ENCODE measurements at places on chromosomes 2 and 18.

DNA sequence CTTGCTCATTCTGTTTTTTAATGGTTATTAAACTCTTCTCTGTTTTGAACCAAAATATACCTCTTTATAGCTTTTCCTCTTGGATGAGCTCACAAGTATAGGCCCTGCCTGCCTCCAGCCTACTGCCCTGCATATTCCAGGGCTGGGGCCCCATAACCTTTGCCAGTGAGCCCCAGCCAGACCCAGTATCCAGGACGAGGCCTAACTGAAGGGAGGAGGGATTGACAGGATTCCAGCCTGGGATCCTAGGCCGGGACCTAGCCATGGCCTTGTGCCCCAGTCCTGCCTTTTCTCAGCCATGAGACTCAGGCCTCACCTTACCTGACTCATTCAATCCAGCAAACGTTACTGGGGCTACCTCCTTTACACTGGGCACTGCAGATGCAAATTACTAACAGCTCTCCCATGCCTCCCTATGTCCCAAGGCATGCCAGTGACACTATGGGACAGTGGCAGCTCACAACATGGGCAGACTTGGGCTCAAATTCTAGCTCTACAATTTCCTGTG is 159.2 kb downstream of the DDX1 start:
- no peak for DNase-seq

GRCh38 chr2:103959174-103960128 is 894.5 kb upstream of the POU3F3 start:
- DNase-seq = no peak

DNA sequence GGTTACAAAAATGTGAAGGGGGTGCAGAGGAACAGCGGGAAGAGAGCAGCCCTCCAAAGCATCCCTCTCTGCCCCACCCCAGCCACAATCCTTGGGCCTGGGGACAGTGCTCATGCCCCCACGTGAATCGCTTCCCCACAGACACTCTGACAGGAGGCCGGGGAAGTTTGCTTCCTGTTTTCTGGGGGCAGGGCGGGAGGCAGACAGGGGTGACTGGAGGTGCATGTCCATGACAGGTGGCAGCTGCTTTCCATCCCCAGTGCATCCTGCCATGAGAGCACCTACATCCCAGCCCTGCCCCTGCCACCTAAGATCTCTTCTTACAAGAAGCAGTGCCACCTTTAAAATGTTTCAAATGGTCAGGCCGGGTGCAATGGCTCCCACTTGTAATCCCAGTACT is 47.2 kb upstream of the UBE2F start:
- no peak for DNase-seq

DNA sequence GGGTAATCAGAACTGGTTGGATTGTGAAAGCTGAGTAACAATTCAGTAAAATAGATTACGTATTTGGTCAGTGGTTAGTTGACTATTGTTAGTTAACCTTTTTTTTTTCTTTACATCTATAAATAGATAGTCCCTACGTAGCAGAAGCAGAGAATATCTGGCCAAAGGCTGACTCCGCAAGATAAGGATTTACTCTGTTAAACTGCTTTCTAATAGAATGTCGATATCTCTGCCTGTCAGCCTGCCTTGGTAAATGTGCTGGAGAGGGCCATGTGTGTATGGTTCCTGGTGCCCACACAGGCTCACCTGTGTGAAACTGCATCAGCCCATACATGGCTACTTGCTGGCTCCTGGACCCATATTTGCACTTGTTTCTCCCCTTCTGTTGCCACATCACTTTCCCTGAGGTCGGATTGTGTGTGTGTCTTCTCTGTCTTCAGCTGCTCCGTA is 94.4 kb downstream of the CRIM1 start:
- DNase-seq = no peak

- DNase-seq = no peak
Observed at GRCh38 chr2:70710038-70710690, 57.8 kb downstream of the ADD2 start.

- no peak for DNase-seq
Observed at GRCh38 chr2:193469251-193469650, 1274.5 kb upstream of the TMEFF2 start.

- no peak for DNase-seq
Observed at GRCh38 chr2:241844831-241845578, 13.7 kb downstream of the PDCD1 start.

DNA sequence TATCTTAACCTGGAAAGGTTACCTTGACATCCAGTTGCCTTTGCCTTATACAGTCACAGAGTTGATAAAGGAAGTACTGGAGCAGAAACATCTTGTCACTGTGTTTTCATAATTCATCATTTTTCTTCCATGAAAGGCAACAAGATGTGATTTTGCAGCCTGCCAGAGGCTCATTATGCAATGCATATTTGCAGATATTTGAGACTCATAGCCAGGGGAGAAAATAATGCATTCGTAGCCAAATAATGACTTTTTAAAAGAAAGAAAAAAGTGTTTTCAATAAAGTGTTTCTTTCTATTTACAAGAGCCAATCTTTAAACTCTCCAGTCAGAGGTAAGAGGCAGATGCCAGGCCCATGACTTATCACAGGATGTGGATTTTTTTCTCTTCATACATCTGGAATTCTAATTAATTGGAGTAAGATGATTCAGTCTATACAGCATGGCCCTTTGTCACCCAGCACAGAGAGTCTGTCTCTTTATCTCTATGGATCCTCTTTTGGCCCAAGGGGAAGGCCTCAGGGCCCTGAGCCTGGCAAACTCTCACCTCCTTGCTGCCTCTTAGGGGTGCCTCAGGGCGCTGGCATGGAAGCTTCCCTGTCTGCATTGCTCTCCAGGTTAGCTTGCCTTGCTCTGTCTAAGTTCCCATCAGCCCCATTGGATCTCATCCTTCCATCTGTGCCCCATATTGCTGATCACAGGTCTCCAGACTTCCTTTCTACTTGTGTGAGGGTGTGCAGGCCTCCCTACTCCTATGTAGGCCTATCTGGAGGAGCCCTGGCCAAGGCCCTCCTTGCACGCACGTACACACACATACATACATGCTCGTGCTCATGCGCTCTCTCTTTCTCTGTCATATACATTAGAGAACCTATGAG is 247.7 kb downstream of the TPGS2 start:
- DNase-seq = no peak

GRCh38 chr2:127047054-127047453 is 59.9 kb downstream of the BIN1 start:
- no peak for DNase-seq

DNA sequence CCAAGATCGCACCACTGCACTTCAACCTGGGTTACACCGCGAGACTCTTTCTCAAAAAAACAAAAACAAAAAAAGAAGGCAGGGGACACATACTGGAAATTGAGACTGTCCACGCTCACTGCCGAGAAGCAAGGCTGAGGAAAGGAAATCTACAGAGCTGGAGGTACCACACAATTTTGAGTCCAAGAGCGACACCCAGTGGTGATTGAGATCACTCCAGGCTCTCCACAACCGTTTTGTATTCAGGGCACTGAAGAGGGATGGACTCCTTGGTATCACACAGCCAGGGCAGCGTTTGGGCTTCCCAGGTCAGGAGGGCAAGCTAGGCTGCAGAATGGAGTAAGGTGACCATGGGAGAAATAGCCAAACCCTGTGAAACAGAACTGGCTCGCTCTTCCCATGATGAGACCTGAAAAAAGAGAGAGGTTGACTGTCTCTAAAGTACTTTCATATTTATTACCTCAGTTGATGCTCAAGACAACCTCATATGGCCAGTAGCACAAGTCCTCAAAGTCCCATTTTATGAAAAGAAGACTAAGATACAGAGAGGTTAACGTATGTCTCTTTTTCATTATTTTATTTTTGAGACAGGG is 74.5 kb upstream of the YPEL5 start:
- peak; percentile 42 for DNase-seq

DNA sequence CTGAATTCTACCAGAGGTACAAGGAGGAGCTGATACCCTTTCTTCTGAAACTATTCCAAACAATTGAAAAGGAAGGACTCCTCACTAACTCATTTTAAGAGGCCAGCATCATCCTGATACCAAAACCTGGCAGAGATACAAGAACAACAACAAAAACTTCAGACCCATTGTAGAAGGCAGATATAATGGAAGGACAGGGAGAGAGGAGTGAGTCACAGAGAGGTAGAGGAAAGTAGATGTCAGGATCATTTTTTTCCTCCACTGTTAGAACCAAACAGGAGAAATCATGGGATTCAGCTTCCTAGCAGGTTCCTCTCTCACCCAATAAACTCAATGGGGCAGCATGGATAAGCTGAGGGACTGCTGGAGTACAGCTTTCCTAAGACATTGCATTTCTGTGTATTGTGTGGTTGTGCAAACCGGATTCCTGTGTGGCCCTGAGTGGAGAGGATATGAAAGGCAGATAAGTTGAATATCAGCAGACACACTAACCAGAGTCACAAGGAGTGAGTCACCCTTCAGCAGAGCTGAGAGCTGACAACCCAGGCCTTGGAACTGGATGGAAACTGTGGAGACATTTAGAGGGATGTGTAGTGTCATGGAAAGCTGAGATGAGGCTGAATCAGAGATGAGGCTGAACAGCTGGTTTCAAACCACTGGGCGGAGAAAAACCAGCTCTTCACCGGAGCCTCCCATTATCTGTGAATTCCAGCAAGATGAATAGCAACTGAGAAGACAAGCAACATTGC is 60.9 kb upstream of the MMADHC start:
- DNase-seq = no peak

DNA sequence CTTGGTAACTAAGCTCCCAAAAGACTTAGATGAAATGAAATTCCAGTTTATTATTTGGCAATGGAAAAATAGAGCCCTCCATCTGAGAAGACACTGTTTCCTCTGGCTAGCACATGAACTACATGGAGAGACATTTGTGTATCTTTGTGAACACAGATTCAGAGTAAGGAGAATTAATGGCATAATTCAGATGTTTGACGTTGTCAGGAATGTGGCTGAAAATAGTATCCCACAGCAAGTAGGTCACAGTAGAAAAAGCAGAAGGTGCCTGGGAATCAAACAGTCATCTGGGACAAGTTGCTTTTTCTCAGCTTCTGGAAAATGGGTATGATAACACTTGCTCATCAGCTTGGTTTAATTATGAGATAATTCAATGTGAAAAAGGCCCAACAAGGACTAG is 288.6 kb downstream of the PTPRM start:
- no peak for DNase-seq

DNA sequence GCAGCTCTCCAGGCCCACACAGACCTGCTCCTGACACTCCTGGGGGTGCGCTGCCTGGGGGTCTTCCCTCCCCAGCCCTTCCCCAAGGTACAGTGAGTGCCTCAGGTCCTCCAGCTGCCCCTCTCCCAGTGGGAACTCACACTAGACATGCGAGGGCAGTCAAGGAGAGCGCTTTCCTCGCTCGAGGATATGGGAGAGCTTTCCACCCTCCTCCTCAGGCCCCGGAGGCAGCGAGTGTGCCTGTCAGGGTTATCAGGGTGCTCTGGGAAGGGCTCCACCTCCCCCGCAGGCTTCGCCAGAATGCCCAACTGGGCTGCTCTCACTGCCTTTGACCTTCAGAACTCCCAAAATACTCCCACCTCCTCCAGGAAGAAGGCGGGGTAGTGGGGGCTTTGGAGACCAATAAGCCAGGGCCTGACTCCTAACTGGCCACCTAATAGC is 85.7 kb upstream of the LAPTM4A start:
- no peak for DNase-seq
